Hematopoietic multipotent progenitor cell treated with erythropoietin and hydrocortisone succinate and interleukin-3 and kit ligand, for 15 days (in vitro differentiated cells): ENCODE measurements at places on chromosomes 3 and 15.

DNA sequence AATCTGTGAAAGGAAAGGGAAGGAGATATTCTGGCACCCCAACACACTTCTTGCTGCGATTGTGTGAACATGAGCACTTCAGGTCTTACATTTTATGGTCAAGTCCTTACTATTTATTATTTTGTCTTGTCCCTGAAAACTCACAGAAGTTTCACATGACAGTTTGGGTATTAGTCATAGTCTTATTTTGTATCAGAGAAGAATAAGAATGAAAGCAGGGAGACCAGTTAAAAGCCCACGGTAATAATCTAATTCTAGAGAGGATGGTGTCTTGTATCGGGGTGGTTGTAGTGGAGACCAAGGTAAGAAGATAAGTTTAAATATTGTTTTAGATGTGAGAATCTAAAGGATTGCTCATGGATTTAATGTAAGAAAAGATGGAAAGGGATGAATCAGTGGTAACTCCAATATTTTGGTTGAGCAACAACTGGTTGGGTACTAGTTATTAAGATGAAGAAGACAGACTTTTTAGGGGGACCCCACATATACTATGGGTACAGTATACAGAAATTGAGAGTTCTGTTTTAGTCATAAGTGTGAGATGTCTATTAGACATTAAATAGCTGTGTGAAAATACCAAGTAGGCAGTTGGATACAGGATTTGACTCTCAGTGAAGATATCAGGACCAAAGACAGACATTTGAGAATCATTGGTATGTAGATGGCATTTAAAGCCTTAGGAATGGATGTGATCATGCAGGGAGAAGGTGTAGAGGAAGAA, 227.6 kb downstream of the MFSD1 start:
- no peak for DNase-seq

GRCh38 chr3:98691897-98692296, 71.2 kb upstream of the ST3GAL6 start:
- no peak for DNase-seq

DNA sequence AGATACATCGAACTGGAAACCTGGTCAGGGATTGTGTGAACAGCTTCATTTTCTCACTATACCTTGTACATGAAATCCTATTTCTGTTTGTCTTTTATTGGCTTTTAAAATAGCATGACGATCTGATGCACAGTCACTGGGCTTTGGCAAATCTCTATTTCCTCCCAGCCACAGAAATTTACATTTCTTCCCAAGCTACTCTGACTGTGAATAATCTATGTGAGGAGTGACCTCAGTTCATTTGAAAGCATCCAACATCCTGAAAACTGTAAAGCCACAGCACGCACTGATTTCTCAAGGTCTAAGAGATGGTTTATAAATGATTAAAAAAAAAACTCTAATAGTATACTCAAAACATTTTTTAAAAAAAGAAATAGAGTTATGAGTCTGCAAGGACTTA, 450.3 kb downstream of the IL5RA start:
- DNase-seq: no peak

- no peak for DNase-seq
These were observed 963.4 kb upstream of the SEMA6D start for GRCh38 chr15:46753946-46754345.

DNA sequence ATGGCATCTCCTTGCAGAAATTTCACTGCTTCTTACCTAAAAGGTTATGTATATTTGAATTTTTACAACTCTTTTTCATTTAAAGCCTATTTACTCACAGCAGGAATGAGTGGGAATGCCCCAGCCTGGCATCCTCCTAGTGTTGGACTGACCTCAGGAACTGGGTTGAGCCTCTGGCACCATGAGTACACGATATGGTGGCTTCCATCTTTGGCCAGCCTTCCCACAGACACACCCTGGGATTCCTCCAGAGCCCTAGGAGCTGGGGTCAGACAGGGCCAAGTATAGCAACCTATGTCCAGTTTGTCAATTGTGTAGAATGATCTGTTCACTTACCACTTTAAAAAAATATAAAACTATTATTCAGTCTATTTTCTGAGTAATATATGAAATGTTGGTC, 57.2 kb upstream of the HEG1 start:
- DNase-seq: no peak

DNA sequence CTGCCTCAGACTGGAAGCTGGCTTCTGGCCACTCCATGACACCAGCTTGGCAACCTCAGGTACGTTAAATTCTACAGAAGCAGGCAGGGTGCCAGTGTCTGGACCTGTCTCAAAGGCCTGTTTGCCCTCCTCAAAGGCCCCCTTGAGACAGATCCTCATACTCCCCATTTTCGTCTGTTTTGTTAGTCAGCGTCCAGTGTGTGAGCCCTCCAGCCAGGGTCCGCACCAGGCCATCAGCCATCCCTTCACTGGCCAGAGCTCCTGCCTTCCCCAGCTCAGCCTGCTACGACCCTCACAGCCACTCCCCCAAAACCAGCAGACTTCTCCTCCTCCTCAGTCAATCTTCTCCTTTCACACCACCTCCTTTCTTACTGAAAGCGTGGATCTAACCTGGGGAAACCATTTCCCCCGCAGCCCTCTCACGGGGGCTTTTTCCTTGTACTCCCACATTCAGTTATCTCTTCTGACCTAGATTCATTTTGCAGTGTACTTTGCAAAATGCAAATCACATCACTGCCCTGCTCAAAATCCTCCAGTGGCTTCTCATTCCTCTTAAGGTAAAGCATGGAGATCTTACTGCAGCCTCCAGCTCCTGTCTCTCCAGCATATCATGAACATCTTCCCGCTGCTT, 66.1 kb upstream of the CTDSPL start:
- no peak for DNase-seq

DNA sequence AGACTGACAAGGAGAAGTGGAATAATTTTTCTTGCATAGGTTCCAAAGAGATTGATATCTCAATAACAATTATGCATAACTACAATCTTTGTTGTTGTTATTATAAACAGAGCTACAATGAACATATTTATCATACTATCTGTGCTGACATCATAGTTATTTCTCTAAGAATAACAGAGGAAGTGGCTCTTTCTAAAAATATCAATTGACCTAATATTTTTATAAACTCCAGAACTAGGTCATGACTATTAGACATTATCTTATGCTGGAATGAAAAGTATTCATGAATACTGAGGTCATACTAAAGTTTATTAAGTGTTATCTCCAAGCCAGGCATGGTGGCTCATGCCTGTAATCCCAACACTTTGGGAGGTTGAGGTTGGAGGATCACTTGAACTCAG, 114.1 kb downstream of the DCLK3 start:
- no peak for DNase-seq

- no peak for DNase-seq
These were observed 1.1 kb upstream of the UCN2 start for GRCh38 chr3:48564667-48565066.

GRCh38 chr3:194711913-194712312, 26.2 kb downstream of the FAM43A start:
- no peak for DNase-seq
